ENCODE measurements at places on chromosomes 13 and 19.

GRCh38 chr13:101474419-101474957 lies 22.0 kb downstream of the ITGBL1 start:
- DNase-seq: no peak

DNA sequence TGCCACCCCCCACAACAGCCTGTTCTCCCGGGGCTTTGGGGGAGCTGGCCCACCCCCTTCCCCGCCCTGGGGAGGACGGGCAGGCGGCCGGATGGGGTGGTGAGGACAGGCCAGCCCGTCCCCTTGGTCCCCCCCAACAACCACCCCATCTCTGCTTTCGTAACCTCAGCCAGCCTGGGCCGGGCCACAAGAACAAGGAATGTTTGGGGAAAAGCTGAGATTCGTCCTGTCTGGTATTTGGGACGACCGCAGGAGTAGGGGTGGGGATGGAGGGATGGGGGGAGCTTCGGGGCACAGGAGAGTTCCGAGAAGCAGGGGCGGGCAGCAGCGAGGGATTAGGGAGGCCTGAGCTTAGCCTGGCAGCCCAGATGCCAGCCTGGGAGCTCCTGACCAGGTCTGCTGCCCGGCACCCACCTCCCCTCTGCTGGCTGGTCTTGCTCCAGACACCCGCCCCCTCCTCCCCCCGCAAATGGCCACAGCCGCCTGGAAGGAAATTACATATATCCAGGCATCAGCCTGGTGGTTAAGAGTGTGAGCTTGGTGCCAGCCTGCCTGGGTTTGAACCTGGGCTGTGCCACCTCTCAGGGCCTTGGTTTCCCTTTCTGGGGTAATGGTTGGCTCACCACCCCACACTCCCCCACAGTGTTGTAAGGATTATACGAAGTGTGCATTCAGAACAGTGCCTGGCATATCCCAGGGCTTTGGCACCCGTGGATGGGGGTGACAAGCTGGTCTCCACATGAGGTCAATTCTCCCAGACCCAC lies at the start of gene PODNL1:
PODNL1 (minus strand) TSS at position 117 of the 764 bp plus-strand sequence. CDS start 236 bp downstream, outside the sequence.
- no peak for DNase-seq

DNA sequence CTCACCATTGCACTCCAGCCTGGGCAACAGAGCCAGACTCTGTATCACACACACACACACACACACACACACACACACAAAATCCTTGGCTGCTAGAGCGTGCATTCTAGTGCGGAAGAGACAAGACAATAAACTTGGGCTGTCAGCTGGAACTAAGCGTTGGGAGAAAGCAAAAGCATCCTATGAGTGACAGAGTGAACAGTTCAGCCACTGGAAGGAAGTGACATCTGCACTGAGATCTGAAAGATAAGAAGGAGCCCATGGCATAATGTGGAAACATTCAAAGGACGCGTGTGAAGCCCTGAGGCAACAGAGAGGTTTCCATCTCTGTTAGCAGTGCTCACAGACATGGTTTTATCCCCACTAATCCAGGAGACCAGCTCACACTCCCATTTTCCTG lies 3.5 kb upstream of the SLC1A5 start:
- DNase-seq: no peak

DNA sequence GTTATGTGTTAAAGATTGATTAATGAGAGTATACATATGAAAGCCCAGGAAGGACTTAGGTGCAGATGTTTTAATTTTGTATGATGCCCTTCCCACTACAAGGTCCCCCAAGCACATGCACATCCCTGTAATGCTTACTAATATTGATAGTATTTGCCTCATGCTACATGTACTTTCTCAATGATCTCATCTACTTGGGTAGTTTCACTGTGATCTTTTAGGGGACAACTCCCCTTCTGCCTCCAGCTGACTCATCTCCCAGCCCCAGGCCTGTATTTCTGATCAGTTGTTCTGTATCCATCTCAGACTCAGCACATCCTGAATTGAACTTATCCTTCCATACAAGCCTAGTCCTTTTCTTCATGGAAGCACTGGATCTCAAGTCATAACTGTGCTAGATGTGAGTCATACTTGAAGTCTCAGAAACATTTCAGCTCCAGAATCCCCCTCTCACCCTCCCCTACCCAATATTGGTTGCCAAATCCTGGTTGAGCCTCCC lies 49.4 kb upstream of the INTS6 start:
- DNase-seq: no peak

DNA sequence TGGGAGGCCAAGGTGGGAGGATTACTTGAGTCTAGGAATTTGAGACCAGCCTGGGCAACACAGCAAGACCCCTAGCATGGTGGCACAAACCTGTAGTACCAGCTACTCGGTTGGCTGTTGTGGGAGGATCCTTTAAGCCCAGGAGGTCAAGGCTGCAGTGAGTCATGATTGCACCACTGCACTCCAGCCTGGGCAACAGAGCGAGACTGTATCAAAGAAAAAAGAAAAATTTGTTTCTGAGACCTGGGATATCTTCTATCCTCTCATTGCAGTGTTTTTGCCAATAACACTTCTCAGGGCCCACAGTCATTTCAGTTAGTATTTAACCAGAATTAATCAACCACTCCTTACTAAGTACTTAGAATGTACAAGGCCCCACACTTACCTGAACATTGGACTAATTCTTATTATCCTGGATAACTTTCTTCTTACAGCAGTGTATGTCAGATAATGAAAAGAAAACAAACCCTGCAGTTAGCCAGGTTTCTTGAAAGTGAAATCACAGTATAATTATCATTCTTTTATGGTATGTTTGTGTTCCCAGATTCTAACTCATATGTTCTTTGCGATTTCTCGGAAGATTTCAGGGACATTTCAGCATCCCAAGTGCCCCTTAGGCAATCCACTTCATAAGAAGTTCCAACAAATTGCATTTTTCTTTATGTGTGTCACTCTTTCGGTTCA lies 75.6 kb upstream of the KLF5 start:
- no peak for DNase-seq

- no peak for DNase-seq
These were observed 476.5 kb downstream of the KLF5 start for GRCh38 chr13:73535341-73535740.

DNA sequence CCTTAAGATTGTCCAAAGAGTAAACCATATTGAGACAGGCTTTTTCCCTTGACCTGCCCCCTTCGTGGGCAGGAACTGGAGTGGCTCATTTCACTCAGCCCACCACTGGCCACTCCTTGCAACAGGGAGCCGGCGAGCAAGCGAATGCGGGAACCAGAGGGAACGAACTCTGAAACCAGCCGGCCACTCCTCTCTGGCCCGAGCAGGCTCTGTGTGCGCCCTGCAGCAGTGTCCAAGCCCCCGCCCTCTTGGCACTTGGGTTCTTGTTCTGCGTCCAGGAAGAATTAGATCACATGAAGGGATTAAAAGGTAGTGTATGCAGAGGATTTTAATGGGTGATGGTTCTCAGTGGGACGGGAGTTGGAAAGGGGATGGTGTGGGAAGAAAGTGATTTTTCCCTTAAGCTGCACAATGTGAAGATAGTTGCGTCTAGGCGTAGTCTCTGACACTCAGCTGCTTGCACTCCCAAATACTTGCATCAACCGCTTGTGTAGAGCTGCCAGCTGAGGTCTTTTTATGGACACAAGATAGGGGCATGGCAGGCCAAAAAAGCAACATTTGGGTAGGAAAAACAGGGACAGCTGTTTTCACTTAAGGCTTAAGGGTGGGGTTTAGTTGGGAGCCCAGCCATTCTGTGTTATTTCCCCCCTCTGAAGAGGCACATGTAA lies 1209.7 kb upstream of the PCDH20 start:
- DNase-seq: no peak

DNA sequence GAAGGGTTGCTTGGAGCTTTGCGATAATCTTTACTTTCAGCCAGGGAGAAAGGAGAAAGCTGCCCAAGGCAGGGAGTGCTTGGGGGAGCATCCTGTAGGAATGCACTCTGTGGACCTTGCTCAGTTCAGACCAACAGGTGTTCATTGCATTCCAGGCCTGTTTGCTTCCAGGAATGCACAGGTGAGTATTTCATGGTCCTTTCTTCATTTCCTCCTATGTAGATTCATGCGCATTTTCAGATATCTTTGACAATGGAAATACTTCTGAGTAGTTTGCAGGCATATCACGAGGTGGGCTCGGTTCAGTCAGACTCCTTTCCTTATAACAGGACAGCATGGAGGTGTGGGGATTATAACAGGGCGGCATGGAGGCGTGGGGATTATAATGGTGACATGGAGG lies 254.8 kb downstream of the FGF9 start:
- no peak for DNase-seq

DNA sequence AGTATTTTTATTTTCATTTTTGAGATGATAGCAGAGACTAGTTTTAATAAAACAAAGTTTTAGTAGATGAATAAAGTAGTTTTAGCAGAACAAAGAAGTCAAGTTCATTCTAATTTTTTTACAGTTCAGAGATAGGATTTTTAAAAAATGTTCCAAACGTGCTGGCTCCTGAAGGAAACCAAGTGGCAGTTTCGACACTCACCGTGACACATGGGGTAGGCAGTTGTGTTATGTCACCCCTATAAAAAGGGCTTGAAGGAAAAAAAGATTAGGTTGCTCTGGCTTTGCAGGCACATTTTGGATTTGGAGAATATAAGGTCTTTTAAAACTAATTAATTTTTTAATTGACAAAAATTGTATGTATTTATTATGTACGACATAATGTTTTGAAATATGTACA lies 305.2 kb downstream of the NDFIP2 start:
- no peak for DNase-seq

GRCh38 chr13:71089056-71089455 lies 777.9 kb downstream of the DACH1 start:
- DNase-seq: no peak

GRCh38 chr19:49856574-49857021 lies 5.6 kb downstream of the PTOV1 start:
- DNase-seq: peak; percentile 7

DNA sequence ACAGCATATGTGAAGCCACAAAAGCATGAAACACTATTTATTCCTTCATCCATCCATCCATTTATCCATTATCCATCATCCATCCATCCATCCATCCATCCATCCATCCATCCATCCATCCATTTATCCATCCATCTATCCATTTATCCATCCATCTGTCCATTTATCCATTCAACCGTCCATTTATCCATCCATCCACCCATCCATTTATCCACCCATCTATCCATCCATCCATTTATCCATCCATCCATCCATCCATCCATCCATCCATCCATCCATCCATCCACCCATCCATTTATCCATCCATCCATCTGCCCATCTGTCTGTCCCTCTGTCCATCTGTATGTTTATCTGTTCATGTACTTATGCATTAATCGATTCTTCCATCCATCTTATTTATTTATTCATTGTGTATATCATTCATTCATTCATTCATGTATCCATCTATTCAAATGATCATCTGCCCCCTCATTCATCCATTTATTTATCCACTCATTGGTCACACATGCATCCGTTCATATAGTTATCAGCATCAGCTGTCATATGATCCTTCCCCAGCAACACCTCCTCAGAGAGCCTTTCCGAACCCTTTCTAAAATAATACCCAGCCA lies 7.0 kb upstream of the MYH14 start:
- no peak for DNase-seq

- no peak for DNase-seq
These were observed 1533.6 kb downstream of the UQCRFS1 start for GRCh38 chr19:27679399-27679798.

GRCh38 chr13:78085434-78086225 lies 167.0 kb upstream of the EDNRB start:
- DNase-seq: no peak

DNA sequence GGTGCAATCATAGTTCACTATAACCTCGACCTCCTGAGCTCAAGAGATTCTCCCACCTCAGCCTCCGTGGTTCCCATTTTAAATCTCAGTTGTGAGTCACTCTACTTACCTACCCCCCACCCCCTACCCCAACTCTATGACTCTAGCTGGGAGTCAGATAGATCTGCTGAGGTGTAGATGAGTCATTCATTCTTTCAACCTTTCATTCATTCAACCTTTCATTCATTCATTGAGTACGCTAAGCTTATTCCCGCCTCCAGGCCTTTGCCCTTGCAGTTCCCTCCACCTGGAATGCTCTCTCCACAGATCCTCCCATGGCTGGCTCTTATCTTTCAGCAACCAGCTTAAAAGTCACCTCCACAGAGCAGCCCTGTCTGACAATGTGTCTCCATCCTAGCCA lies 1.1 kb upstream of the MAST1 start:
- no peak for DNase-seq

Data from D721Med (cell line).